ENCODE measurements at places on chromosomes 16 and 17. TPM values are rescaled to one million over a fixed set of nuclear protein-coding genes. Genes with fewer than 3 reads are reported as not detected.
A peak's percentile ranks its signal among the peaks of the same experiment; 100 is the strongest.

- no peak for DNase-seq
Measured at GRCh38 chr17:6994666-6995256, 1.1 kb upstream of the ALOX12 start.

DNA sequence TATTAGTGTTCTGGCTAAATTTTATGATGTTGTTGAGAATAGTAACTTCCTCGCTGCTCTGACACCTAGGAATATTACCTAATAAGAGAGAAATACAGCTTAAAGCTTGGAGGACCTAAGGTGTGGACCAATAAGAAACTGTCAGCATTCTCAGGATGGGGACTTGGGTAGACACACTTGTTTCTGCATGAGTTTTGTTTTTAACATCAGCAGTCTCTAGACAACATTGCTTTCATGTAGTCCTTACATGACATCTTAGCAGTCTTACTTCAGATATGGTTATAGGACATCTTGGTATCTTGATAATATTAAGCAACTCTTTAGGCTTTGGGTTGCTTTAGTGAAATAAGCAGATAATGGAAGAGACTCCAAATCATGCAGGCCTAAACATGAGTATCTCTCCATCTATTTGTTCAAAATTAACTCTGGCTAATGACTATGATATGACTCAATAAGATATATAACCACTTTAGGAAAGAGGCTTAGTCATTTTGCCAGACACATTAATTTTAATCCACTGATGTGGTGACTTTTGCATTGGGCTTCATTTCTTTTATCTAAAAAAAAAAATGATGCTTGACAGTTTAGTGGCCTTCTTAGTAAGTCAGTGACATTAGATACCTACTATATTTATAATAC, 84.5 kb downstream of the WNT3 start:
- DNase-seq = no peak

GRCh38 chr17:42629411-42630009, 20.0 kb downstream of the TUBG1 start:
- DNase-seq = no peak

GRCh38 chr16:70589998-70590471, 56.3 kb upstream of the IL34 start:
- DNase-seq = no peak

DNA sequence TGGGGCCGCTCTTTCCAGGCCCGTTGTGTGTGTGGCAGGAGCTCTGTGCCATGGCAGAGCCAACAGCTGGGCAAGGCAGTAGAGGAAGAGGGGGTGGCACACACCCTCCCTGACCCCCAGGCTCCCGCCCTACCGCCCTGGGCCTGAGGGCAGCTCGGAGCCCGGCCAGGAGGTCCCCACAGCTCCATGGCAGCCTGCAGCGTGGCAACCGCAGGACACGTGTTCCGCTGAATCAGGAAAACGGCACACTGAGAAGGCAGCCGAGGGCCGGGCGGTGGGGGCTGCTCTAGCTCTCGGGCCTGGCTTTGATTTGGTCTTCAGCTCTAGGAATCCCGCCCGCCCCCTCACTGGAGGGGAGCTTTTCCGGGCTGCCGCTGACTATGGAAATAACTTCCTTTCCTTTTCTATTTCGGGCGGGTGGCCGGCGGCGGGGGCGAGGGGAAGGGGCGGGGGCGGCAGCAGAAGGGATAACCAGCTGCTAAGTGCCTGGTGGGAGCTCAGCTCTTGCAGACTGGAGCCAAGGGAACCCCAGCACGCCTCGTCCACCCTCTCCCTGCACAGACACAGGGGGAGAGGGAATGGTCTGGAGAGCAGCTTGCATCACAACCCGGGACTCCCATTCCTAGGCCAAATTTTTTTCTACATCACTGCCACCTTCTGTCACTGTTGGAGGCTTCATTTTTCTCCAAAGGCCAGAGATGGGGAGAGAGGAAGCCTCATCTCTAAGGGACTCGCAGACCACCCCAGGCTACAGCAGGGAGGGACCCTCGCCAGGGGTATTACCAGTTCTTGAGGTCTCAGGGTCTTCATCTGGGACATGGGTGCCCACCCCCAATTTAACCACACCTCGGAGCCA, 24.8 kb upstream of the MRPS23 start:
- DNase-seq = peak; percentile 85

GRCh38 chr16:89437251-89437987, 52.9 kb downstream of the ANKRD11 start:
- DNase-seq = no peak

DNA sequence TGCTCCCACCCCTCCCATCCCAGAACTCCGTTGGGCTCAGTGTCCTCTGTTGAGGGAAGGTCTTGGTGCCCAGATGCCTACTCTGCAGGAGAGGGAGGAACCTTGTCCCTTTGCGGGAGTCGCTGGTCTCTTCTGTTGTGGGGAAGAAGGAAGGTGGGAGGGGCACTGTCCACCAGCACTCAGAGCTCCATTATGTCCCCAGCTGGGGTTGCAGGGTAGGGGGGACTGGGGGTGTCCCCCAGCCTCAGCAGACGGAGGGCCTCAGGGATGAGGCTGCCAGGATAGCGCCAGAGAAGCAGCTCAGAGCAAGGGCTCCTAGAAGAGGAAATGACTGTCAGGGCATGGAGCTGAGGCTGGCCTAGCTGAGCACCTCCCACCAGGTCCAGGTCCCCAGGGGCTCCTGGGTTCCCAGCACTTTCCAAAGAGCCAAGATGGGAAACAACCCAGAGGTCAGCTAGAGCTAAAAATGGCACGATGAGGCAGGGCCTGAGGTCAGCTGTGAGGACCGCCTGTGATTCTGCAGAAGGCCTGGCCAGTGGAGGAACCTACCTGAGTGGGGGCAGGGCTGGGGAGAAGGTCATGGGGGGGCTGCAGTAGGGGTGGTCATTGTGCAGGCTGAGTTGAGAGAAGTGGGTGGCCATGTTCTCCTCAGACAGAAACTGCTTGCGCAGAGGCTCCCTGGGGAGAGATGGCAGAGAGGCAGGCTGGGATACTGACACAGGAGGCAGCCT, 893 bp downstream of the HCFC1R1 start:
- no peak for DNase-seq

- no peak for DNase-seq
Measured at GRCh38 chr17:40089077-40089895, 11.1 kb downstream of the NR1D1 start.

GRCh38 chr17:64073771-64074703, 53.6 kb upstream of the ICAM2 start:
- peak; percentile 44 for DNase-seq

GRCh38 chr17:59533694-59534093, 31.7 kb upstream of the DHX40 start:
- no peak for DNase-seq

GRCh38 chr16:81937305-81938038, 73.8 kb downstream of the SDR42E1 start:
- DNase-seq = no peak

DNA sequence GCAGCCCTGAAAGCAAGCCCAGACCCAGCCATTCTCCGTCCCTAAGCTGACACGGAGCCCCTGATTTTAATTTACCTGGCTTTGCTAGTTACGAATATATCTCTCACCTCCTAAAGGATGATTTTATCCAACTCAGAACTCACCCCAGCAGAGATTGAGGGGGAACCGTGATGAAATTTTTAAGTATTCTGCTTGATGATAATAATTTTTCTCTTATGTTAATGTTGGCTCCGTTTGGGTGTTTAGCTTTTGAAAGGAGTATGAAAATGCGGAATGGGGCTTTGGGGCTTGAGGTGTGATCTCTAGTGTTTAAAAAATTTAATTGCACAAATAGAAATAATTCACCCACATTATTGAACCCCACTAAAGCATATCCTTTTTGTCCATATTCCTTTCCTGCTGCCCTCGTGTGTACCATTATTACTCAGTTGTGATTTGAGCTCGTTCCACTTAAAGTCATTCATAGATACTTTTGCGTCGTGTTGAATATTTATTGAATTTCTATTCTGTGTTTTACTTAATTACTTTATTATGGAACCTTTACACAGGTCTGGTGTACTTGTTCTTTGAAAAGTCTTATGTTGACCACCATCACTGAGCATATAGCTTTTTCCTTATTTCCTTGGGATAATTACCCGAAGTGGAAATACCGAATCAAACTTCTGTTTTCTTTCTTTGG, 775 bp downstream of the PRPSAP2 start:
- no peak for DNase-seq

GRCh38 chr16:81706327-81707295, 72.5 kb upstream of the PLCG2 start:
- no peak for DNase-seq

DNA sequence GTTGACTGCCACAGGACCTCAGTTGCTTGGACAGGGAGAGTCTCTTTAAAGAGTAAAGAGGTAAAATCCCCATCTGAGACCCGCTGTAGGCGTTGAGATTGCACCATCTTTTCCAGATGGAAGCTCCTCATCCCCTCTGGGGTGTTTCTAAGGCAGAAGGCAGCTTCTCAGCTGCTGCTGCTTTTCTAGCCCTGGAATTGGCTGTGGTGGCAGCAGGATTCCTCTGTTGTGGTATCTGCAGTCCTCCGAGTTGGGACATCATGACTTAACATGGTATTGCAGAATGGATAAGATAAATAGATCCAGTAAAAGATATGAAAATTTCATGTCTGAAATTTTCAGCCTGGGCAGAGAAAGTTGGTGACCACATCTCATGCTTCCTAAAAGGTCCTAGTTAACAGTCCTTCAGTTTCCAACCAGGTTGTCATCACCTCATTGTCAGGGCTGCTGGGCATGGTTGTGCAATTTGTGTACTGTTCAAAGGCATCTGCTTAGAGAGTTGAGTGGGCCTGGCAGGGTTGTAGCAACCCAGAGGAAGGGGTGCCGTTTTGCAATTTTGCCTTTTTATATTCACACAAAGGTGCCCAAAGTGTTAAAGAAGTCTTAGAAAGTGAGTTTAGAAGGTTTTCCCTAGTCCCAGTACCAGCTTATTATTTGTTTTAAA, 150.4 kb downstream of the SPECC1 start:
- no peak for DNase-seq

DNA sequence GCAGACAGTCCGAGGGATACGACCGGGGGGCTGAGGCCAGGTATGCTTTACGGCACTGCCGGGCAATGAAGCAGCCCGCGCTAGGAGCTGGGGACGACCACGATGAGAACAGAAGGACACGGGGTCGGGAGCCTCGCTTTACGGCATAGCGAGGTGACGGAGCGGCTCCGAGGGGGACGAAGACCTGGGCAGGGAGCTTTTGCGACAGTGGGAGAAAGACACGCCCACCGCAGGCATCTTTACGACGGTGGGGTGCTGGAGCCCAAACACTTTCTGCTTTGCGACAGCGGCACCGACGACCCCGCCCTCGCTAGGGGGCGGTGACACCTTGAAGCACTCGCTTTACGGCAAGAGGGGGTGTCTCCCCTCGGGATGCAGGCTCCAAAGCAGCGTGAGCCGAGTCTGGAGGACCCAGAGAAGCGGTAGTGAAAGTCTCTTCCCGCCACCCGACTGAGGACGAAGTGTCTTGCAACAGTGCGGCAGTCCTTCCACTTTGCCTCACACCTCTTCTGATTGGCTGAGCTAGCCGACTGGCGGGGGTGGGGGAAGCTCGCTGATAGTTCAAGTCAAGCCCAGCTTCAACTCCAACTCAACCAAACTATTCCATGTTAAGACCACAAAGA, 350 bp upstream of the NEURL4 start:
- peak; percentile 99 for DNase-seq

DNA sequence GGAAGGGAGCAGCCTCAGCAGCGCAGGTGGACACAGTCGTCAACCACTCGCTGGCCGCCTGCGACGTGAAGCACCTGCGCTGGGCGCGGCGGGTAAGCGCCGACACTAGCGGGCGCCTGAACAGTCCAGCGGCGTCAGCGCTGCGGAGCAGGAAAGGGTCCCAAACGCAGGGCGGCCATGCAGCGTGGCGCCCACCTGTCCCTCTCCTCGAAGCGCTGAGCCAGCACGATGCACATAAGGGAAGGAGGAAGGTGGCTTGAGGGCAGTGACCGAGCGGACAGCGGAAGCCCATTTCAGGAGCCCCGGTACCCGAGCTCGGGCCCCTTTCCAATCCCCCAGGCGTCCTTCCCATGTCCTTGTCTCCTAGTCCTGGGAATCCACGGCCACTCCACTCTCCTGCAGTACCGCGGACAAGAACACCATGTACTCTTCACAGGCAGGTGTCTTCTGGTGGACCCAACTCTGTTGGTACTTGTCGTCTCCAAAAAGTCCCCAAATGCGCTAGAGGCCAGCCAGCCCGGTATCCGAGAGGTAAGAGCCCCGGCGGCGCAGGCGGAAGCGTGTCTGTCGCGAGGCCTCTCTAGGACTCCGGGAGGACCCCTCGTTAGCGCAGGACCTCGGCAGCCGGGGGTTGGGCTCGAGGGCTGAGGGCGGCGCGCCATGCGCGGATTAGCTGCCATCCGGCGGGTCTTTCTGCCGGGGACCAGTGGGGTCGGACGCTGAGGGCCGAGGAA, 14.4 kb downstream of the ZNF232 start:
- DNase-seq = peak; percentile 88

- peak; percentile 34 for DNase-seq
Measured at GRCh38 chr17:79793924-79794304, 3.0 kb downstream of the CBX8 start.

- no peak for DNase-seq
Measured at GRCh38 chr17:42404326-42405055, 16.2 kb upstream of the STAT3 start.

DNA sequence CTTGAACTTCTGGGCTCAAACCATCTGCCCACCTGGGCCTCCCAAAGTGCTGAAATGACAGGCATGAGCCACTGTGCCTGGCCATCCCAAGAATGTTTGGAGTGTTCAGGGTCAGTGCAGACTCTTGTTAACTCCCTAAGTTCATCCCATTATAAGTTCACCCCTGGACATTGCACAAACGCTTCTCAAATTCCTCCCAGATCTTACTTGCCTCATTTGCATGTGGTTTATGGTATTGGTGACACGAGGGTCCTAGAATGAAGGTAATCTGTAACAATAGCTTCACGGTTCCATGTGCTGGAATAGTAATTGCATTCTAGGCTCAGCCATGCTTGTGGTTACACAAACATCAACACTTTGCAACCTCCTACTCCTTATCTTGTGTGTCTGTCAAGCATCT, 5.0 kb upstream of the CCDC42 start:
- no peak for DNase-seq

DNA sequence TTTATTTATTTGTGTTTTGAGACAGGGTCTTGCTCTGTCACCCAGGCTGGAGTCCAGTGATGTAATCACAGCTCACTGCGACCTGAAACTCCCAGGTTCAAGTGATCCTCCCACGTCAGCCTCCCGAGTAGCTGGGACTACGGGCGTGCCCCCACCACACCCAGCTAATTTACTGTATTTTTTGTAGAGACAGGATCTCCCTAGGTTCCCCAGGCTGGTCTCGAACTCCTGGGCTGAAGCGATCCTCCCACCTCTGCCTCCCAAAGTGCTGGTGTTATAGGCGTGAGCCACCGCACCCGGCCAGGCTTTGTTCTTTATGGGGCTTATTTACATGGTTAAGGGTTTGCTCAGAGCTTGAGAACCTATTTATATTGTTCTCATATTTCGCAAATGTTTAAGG, 5.8 kb upstream of the MEIOB start:
- DNase-seq = no peak

GRCh38 chr16:27429981-27430441, 28.0 kb downstream of the IL21R start:
- DNase-seq = no peak

- no peak for DNase-seq
Measured at GRCh38 chr17:15403276-15403939, 62.0 kb upstream of the TEKT3 start.

- DNase-seq = no peak
Measured at GRCh38 chr17:45914047-45914717, 19.8 kb downstream of the MAPT start.

GRIN2C gene
- total RNA-seq = 0.26 TPM

RRAD gene
- 31.8 TPM for total RNA-seq

NXN gene
- 55.4 TPM for total RNA-seq

TMED6 gene
- 4.2 TPM for total RNA-seq

C1QTNF8 gene
- not detected for total RNA-seq

GRB2 gene
- total RNA-seq = 214 TPM

SSTR5 gene
- total RNA-seq = not detected

CCL16 gene
- total RNA-seq = not detected

CA4 gene
- total RNA-seq = 10.6 TPM

SOCS1 gene
- 11.8 TPM for total RNA-seq

OTOA gene
- 1.1 TPM for total RNA-seq
